ENCODE measurements at places on chromosomes 12 and 14.

- no peak for DNase-seq
Measured at GRCh38 chr14:66824251-66824650, 316.3 kb downstream of the GPHN start.

DNA sequence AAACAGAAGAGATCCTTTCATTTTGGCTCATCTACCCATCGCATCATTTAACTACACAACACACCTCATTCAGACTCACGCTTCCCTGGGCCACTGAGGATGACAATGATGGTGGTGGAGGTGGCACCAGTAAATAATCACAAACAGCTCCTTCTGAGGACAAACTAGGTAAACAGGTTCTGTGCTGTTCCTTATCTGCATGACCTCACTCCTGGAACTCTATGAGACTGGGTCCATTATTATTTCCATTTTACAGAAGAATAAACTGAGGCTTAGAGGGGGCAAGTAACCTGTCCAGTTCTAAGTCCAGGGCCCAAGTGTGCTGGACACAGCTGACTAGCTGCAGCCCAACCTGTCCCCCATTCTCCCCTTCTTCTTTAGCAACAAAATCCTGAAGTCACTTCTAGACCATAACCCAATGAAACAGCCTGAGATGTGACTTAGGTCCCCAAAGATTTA lies 50.4 kb downstream of the ITPK1 start:
- no peak for DNase-seq

- no peak for DNase-seq
Measured at GRCh38 chr14:22651586-22651985, 7.4 kb upstream of the OR6J1 start.

GRCh38 chr14:69876221-69876847 lies 2.9 kb upstream of the SMOC1 start:
- no peak for DNase-seq

GRCh38 chr14:52840877-52841276 lies 49.5 kb upstream of the GNPNAT1 start:
- no peak for DNase-seq

DNA sequence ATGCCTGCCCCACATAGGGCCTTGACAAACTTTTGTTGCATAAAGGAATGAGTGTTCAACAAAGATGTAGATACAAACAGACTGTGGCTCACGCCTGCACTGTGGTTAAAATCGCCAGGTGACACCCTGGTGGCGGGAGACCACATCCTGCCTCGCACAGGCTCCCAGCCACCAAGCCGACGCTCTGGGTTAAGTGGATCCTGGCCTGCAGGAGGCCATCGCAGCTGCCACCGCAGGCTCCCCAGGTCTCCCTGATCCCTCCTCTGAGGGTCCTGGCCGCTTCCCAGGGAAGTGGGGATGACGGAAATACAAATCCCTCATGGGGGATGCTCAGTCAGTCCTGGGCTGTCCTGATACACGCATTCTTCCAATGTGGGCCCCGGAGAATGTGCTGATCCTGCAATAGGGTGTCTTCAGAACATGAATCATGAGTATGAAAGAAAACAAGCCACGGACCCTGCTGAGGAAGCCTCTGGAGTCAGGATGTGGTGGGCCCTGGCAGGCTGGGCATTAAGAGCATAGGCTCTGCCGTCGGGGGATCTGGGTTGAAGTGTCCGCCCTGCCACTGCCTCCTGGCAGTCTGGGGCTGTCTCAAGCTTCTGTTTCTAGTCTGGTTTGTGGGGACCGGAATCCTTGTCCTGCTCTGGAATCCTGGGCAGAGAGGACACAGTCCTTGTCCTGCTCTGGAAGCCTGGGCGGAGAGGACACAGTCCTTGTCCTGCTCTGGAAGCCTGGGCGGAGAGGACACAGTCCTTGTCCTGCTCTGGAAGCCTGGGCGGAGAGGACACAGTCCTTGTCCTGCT lies 53.5 kb upstream of the BEGAIN start:
- DNase-seq, result no peak

DNA sequence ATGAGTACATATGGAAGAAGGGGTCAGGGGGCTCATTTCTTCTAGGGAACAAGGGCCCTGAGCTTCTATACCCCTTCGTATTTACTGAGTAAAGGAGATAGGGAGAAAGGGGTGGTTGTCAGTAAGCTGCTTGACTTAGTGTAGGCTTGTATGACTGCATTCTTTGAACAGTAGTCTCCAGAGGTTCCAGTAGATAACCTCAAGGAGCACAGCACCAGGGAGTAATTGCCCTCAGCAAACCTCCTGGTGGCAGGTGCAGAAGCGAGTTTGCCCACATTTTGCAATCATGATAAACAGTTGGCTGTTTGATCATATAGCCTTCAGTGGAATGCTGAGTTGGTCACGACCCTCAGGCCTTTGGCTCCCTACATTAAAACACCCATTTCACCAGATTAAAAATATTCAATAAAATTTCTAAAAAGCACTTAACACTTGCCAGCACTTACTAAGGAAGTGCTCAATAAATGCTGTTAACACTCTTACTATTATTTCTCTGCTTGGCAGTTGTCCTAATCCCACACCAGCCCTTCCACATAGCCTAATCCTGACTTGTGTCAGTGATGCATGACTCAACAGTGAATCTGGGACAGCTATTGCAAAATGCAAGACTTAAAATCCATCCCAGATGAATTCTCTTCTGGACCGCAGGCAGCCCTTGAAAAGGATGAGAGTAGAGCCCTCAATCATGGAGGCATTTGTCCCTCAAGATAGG lies 3.7 kb upstream of the DHRS4L2 start:
- DNase-seq, result no peak

GRCh38 chr12:95371571-95371970 lies 102.4 kb upstream of the METAP2 start:
- no peak for DNase-seq

DNA sequence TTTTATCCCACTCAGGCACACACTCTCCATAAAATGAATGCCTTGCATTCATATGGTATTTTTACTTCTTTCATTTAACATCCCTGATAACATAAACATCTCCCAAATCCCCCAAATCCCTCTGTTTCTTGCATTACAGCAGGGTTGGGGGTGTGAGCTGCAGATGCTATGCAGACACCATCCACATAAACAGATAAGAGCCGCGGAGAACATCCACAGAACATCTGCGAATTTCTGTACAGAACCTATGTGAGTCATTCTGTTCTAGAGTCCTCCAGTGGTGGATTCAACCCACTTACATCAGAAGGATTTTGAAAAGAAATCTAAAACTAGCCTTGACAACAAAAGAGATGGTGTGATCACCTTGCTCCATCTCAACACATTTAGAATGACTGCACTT lies 20.3 kb downstream of the FBLN5 start:
- DNase-seq, result no peak

- DNase-seq, result no peak
Measured at GRCh38 chr12:120659151-120659525, 18.7 kb downstream of the CABP1 start.

GRCh38 chr12:7782055-7782454 lies 7.1 kb upstream of the NANOG start:
- DNase-seq, result no peak

DNA sequence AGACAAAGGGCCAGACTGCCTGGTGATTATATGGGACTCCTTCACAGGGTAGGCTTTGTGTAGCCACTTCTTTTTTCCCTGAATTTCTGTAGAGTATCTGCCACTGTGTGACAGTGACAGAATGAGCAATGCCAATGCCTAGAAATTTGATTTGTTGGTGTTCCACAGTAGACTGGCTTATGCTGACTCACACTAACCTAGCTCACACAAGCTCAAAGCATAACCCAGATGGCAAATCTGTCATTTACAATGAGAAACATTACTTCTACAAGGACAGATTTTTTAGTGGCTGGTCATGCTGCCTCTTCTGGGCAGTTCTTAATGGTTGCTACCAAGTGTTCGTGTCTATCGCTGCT lies 15.9 kb downstream of the CFAP251 start:
- DNase-seq, result no peak

- DNase-seq, result no peak
Measured at GRCh38 chr12:51392556-51393237, 1.5 kb upstream of the GALNT6 start.

GRCh38 chr14:64000749-64001148 lies 147.9 kb downstream of the SYNE2 start:
- no peak for DNase-seq

GRCh38 chr12:53427905-53428594 lies 4.4 kb downstream of the AMHR2 start:
- DNase-seq, result no peak

DNA sequence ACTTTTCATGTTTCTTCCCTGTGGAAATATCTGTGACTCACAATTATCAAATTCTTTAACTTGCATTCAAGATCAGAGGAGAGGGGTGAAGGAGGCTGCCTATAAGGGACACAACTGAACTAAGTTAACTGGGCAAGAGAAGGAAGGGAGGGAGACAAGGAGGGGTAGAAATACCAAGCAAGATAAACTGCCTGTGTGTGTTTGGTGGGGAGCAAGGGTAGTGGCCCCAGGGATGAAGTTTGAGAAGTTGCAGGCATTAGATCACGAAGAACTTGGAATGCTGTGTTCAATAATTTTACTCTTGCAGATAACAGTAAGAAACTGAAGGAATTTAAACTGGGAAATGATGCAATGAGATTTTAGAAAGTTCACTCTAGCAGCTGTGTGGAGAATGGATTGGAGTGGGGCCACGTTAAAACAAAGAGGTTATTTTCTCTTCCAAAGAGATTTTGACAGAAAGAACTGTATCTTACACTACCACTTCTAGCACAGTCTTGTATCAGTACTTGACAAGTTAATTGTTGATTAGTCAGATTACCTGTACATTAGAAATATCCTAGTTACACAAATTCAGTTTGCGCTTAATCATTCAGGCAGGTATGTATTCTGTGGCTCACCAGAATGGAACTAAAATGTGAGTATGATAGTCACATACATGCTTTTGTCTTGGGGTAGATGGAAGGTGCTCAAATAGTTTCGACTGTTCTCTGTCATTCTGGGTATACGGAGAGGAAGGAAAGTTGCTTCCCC lies 7.4 kb downstream of the PKP2 start:
- DNase-seq, result no peak

- DNase-seq, result no peak
Measured at GRCh38 chr12:99223579-99223978, 424.0 kb upstream of the GARIN6 start.

DNA sequence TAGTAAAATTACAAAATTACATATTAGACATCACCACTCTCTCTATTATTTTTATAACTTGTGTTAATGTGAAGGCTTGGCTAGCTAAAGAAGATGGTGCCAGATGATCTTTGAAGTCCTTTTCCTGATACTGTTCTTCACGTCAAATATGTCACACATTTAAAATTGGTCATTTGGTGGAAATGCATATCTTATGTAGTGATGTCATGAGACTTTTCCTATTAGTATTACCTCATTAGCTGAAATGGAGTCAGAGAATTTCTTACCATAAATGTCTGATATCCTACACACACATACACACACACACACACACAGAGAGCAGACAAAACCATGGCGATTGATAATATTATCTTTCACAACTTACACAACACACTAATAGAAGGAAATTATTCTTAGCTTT lies 124.8 kb upstream of the PTPRB start:
- DNase-seq, result no peak

- no peak for DNase-seq
Measured at GRCh38 chr14:65422088-65422834, 9.7 kb downstream of the FUT8 start.

DNA sequence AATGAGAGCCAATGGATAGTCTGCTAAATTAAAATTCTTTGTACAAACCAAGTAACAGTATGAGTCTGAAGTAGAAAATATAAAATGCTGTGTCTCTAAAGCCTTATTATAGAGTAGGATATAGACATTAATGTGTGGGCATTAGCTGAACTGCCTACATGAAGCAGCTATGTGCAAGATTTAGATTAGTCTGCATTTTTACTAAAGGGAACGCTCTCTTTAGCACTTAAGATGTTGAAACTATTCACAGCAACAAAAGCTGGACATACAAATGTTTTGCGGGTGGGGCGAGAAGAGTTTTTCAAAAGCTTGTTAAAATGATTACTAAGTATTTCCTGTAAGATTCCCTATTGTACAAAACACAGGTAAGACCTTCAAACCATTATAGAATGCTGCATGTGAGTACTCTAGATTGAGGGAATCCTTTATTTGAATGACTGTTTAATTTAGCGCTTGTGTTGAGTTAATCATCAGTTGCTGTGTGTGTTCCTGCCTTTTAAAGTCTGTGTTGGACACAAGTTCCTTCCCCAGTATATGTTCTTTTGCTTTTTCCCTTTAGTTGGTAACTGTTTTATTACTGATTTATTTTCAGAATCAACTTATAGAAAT lies 87.1 kb downstream of the RAD52 start:
- no peak for DNase-seq

DNA sequence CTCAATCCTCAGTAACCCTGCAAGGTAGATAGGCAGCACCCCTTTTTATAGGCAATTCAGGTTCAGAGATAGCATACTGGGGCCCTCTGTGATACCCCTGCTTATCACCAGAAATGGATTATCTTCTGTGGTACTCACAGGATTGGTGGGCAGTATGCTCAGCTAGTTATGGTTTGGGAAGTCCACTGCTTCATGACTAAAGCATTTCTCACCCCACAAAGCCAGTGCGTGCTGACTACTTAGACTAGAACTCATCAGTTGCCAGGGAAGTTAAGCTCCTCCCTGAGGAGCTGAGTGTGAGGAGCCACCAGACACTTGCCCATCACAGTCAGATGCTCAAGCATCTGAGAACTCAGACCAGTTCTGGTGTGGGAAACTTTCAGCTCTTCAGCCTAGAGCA lies 76.3 kb downstream of the SCAF11 start:
- DNase-seq, result no peak

DNA sequence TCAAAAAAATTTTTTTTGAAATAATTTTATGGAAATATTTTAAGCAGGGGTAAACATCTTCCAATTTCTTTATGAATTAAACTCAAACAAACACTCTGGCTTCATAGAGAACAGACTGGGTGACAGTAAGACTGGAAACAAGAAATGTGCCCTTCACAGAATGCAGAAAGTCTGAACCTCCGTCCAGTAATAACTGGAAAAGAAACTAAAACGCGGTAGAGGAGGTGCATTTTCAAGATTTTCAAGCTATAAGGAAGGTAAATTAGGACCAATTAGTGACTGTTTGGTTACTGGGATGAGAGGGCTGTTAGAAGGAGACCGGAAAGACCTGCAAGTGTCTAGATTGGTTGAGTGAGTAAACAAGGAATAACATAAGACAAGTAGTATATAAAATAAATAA lies 245.7 kb downstream of the CEP128 start:
- no peak for DNase-seq

DNA sequence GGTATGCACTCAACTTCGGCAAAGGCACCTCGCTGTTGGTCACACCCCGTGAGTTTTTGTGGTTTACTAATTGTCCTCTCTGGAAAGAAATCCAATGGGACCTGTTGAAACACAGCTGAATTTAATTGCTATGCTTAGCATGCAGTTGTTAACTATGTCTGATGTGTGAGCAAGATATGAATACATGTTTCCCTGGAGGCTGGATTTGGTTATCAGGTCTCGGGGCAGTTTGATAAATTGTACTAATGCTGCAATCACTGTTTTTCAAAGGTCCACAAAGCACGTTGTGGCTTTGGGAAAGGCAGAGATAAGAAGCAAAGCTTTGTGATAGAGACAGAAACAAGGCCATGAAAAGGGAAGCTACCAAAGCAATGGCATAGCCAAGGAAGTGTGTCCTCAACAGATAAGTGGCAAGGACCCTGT lies 91.3 kb downstream of the DAD1 start:
- DNase-seq, result no peak

GRCh38 chr12:41140117-41140516 lies 48.0 kb upstream of the PDZRN4 start:
- DNase-seq, result no peak

- DNase-seq, result no peak
Measured at GRCh38 chr14:36818246-36818645, 156.6 kb downstream of the PAX9 start.

- DNase-seq, result no peak
Measured at GRCh38 chr14:87005280-87005679, 987.7 kb downstream of the GALC start.

- no peak for DNase-seq
Measured at GRCh38 chr14:74223016-74223415, 16.2 kb upstream of the VSX2 start.
